Stimulated activated CD4-positive, alpha-beta T cell treated with anti-CD3 and anti-CD28 coated beads, TNF-alpha, amount 100 ng/mL, for 1 hour (primary cell): ENCODE measurements at places on chromosomes 3 and 15.

DNA sequence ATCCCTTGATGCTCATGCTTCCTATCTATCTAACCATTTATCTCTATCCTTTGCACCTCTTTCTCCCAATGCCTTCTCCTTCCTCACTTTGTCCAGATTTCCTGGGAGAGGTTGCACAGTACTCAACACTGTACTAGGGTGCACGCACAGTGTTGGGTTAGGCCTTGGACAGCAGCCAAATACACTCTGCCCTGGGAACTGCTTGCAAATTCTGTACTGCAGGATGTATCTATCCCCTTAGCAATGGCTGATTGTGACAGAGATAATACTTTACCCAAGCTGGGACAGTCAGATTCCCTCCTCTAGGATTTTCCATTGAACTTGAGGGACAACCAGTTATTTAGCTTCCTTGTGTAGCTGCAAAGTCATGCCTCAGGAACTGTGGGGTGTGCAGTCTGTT is 113.3 kb downstream of the IL20RB start:
- DNase-seq: no peak

DNA sequence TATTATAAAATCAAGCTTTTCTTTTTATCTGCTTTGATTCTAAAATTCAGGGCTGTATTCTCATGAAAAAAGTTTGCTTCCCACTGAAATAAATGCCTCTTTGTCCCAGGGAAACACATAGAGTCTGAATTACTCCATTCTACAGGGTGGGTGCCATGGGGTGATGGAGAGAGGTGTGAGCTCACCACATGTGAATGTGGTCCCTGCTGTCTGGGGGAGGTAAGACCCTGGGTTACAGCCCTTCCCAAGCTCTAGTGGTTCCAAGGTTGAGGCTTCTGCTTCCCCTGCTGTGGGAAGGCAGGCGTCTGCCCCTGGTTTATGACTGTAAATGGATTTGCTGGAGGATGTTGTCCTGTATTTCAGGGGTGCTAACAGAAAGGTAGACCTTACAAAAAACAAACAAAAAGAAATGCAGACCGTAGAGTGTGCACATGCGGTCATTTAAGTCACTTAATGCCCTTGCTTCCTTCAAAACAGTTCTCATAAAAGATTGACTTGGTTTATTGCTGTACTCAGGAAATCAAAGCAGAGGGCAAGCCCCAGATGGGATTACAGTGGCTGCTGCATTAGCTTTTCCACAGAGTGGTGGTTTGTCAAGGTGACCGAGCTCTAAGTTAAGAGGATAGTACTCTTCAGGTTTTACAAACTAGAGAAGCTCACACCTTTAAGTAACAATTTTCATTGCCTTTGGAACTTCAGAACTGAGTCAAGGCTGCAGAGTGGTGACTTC is 49.2 kb downstream of the CTDSPL start:
- no peak for DNase-seq

- DNase-seq: no peak
Observed at GRCh38 chr3:88149101-88149508, 654 bp upstream of the C3orf38 start.

DNA sequence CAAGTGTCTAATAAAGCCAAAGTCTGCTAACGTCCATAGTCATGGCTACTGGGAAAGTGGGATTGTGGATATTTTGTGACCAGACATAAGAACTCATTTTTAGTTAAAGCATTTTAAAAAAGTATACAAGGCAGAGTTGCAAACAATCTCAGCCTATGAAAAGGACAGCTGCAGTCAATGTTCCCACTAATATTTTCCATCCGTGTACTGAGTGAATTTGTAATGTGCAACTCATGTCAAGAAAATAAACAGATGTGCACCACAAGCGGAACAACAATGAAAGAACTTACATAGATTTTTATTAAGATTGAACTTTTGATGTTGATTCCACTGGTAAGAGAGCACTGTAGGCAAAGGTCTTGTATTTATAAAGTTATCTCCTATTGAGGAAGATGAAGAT is 231.3 kb upstream of the SEMA6D start:
- DNase-seq: no peak

DNA sequence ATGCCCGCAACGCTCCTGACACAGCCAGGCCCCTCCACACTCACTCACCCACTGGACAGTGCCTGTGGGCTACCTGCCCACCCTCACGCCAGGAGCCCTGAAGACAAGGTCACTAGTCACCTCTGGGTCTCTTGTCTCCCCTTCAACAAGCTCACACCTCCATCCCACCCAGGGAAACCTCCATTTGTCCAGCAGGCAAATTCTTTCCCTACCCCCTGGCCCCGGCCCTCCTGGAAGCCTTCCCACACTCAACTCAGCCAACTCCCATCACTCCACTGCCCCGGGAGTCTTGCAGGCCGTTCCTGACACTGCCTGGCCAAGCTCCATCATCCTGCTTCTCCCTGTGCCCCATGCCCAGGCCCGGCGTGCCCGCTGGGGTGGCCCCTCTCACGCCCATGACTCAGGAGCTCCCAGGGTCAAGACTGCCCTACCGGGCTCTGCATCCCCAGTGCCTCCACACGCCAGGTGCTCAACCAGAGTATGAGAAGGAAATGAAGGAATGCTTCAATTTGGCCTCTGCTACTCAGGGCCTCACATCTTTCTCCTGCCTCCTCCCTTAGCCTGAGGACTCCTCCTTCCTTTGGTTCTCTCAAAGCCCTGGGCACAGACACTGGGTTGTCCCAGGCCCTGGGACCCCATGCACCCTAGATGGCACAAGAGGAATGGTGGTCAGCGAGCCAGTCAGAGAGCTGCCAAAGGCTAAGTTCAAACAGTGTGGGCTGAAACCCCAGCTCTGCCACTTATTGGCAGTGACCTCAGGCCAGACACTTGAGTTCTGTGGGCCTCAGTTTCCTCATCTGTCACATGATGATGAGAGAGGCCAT is 88.6 kb downstream of the SEC22A start:
- DNase-seq: no peak

DNA sequence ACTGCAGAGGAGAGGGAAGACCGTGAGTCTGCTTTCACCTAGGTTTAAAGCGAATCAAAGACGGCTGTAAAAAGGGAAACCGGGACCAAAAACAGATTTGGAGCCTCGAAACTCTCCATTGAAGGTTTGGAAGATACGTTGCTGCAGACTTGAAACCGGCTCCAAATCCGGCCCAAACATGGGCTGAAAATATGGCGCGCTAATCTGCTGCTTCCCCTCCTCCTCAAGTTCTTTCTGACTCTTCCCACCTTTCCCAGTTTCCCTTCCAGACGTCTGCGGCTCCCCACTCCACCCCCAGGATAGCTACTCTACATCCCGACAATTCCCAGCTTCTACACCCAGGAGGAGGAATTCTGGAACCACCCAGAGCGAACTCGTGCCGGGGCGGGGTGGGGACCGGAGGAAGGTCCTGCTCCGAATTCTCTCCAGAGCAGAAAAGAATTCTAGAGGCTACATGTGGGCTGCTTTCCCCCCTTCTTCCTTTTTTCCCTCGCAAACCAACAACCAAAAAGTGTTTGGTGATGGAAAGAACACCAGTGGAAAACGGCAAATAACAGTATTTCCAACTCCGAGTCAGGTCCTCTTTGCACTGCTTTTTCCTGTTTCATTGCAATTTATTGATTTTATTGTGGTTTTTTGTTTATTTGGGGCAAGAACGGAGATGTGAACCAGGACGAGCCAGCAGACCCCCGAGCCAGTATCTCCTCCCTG is 8.5 kb downstream of the EOMES start:
- no peak for DNase-seq

DNA sequence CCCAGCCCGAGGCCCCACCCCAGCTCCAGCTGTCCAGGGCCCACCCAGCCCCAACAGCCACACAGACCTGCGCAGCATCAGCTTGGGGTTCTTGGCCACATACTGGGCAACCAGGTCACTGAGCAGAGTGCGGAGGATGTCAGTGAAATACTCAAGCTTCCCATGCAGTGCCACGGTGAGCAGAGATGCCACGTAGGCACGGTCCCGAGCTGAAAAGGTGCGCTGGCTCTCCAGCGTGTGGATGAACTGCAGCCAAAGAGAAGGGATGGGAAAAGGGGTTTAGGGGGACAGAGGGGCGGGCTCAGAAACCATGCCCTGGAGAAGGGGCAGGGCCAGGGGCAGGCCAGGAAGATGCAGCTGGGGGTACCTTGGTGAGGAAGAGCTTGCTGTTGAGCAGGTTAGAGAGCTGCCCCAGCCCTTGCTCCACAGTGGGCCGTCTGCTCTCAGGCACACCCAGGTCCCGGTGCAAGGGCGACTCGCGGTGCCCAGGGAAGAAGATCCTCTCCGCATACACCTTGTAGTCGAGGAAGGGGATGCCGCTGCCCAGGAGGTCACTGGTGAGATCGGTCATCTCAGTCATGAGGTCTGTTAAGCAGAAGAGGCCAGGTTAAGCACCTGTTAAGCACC is 17.4 kb downstream of the PLXNB1 start:
- DNase-seq: no peak

DNA sequence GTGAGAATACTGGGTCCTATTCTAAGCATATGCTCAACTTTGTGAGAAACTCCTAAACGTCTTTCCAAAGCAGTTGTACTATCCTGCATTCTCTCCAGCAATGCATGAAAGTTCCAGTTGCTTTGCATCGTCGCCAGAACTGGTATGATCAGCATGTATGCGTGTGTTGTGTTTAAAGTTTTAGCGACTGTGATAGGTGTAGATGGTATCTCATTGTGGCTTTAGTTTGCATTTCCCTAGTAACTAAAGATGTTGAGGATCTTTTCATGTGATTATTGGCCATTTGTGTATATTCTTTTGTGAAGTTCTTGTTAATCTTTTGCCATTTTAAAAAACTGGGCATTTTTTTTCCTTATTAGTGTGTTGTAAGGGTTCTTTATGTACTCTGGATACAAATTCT is 115.1 kb downstream of the SPATA16 start:
- DNase-seq: no peak

- no peak for DNase-seq
Observed at GRCh38 chr3:118942671-118943070, 92.0 kb downstream of the IGSF11 start.

DNA sequence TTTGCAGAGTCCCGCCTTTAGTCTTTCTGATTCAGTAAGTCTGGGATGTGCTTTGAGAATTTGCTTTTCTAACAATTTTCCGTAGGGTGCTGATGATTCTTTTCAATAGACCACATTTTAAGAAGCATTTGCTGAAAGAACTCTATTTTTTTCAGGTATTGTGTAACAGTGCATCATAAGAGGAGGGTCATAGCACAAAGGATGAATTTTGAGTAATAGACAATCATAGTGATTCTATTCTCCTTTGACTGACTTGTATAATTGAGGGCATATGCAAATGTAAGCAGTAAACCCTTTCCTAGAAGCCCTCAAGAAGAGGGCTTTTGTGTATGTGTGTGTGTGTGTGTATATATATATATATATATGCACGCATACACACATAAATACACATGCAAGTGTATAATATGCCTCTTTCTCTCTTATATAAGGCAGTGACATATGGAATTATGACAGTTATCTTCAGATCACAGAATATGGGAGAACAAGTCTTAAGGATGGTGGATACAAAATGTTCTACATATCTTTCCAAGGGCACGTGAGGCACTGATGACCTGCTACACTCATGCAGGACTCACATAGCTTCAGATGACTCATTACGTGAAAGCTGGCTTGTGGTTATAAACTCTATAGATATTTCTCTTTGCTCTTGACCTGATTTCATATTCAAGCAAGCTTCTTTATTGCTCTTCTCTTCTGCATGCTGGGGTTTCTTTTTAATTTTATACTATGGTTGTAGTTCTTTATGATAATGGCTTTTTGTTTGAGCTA is 6.5 kb upstream of the PLSCR1 start:
- no peak for DNase-seq

GRCh38 chr15:65777053-65777452 is 15.0 kb downstream of the DENND4A start:
- no peak for DNase-seq

DNA sequence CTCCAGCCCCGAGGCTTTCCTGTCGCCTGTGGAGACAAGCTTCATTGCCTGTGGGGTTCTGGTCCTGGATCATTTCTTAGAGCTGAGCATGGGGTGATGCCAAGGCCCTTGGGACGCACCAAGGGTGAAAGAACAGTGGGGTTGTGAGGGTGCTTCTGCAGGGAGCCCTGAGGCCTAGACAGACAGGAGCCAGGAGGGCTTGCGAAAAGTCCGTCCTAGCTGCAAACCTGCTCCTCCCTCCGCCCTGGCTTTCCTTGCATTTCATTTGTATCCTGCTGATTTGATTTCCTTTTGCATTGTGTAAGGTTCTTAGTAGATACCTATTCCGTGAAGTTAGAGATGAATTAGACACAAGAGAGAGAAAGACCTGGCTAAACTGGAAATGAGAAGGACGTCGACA is 286.9 kb upstream of the C2CD4B start:
- no peak for DNase-seq
